ENCODE measurements at places on chromosomes 5 and 9.

GRCh38 chr5:55232271-55232984 is 980 bp downstream of the CCNO start:
- peak; percentile 24 for DNase-seq

GRCh38 chr9:38733503-38733902 is 13.6 kb upstream of the FAM240B start:
- no peak for DNase-seq

GRCh38 chr5:95895771-95896170 is 65.9 kb downstream of the ELL2 start:
- DNase-seq, result no peak

GRCh38 chr5:142108432-142109330 is at the start of gene NDFIP1:
TSS of gene NDFIP1 (plus strand) at chr5:142108779. CDS start at chr5:142108975, 196 bp downstream.
- DNase-seq, result peak; percentile 67

GRCh38 chr5:34608859-34609648 is 47.1 kb upstream of the RAI14 start:
- no peak for DNase-seq

DNA sequence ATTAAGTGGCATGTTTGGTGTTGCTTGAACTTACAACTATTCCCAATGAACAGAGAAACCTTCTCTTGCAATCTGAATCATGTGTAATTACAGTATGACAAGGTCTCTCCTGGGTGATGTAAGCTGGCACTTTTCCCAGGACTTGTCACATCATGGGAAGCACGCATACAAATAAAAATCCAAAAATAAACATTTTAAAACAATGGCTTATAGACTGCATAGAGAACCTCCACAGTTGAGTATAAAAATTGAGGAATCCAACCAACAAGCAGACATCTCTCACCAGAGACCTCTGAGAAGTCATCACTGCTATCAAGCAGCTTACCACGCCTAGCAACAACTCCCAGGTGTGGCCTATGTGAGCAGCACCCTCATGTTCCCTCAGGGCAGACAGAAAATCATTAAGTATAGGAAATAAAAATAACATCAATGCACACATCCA is 3.9 kb downstream of the MLLT3 start:
- peak; percentile 83 for DNase-seq

DNA sequence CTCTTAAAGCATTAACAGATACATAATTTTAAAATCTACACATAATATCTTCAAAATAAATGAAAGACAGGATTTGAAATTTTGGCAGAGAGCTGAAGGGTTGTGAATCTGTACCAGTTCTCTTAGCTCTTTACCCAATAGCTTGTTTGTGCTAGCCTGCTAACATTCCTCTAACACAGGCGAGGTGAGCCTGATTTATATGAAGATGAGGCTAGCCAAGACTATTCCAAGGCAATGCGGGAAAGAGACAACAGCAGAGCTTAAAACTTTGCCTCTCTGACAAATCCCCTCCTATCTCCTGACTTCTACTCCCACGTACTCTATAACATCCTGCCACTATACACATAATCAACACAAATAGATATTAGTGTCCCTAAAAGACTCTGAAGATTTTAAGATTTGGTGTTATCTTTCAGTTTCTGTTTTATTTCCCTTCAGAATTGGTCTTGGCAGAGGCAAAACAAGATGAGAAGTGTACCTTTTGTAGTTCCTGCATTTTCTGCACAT is 745.6 kb upstream of the ZNF608 start:
- no peak for DNase-seq

- DNase-seq, result no peak
These were observed 65.1 kb downstream of the NEK6 start for GRCh38 chr9:124322618-124323432.

GRCh38 chr9:35569206-35569605 is 35.9 kb upstream of the TESK1 start:
- DNase-seq, result no peak

GRCh38 chr5:137753691-137754187 is 424 bp downstream of the HNRNPA0 start:
- no peak for DNase-seq

- peak; percentile 6 for DNase-seq
These were observed 37.6 kb downstream of the MAST4 start for GRCh38 chr5:66633754-66634153.

- DNase-seq, result no peak
These were observed 3.3 kb upstream of the SLC25A46 start for GRCh38 chr5:110735556-110735955.

- no peak for DNase-seq
These were observed 53.2 kb downstream of the USP20 start for GRCh38 chr9:129888293-129889121.

DNA sequence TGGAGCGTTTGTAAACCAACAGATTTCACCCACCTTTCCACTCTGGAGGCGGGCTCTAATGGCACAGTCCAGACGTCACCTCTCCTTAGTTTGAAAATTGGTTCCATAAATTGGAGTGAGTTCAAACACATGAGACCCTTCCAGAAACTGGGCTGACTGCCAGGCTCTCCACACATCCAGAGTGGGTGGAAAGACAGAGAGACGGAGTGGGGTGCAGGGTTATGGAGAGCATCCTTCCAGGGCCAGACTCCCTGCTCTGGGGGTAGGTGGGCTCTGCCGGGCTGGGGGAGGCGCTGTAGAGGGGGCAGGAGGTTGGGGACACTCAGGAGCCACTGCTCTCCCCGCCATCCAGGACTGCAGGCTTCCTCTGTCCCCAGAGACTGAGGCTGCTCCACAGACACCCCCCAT is 104.7 kb upstream of the PHYKPL start:
- no peak for DNase-seq

DNA sequence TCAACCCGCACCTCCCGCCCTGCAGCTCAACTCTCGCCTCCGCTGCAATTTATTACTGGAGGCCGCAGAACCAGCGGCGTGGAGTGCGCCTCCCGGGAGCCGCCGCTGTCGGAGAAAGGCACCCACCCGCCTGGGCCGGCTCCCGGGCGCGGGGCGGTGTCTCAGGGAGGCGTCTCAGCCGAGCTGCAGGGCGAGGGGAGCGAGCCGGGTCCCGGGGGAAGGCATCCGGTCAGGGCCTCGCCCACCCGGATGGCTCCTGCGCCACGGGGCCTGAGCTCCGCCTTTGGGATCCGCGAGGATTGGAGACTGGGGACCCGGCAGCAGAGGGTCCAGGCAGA is 32.9 kb downstream of the TSPAN17 start:
- no peak for DNase-seq

DNA sequence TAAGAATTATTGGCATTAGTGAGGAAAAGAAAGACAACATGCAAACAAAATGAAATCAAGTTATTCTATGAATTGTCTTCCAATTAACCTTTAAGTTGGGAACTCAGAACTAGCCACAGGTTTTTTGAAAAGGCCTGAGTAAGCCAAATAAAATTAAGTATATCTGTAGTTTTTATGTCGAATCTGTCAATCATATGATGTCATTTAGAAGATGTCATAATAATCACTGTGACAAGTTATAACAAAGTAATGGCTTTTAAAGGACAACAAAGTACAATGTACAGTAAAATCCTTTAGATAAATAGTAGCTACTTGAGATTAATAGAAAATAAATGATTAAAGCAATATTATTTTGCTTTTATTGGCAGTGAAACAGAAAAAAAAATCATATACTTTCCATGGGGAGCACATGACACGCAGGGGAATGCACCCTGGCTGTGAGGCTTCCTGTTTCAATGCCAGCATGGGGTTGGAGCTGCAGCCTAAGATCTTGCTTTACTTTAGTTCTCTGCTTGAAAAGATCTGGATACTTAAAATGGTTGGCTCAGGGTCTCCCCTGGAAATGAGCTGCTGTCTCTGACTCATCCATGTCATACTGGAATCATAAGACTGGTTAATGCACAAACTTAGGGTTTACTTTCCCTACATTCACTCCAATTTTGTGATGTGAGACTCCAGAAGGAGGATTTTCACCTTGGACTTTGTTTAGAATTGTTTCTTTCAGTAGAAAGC is 284.3 kb downstream of the TAF11L14 start:
- DNase-seq, result no peak

- no peak for DNase-seq
These were observed 27.9 kb upstream of the GLRX start for GRCh38 chr5:95850391-95850894.

- DNase-seq, result no peak
These were observed 301.7 kb downstream of the NSG2 start for GRCh38 chr5:174347183-174347582.

- DNase-seq, result no peak
These were observed 29.8 kb downstream of the TTC23L start for GRCh38 chr5:34868791-34869190.

DNA sequence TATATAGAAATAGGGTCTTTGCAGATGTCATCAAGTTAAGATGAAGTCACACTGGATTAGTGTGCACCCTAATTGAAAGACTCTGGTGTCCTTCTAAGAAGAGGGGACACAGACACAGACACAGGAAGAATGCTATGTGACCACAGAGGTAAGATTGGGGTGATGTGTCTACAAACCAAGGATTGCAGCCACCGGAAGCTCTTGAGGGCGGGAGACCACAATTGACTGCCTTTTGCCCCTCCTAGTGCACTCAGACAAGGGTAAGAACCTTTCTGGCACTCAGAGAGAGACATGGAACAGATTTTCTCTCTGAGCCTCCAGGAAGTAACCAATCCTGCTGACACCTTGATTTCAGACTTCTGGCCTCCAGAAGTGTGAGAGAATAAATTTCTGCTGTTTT is 51.2 kb upstream of the ARAP3 start:
- DNase-seq, result no peak

DNA sequence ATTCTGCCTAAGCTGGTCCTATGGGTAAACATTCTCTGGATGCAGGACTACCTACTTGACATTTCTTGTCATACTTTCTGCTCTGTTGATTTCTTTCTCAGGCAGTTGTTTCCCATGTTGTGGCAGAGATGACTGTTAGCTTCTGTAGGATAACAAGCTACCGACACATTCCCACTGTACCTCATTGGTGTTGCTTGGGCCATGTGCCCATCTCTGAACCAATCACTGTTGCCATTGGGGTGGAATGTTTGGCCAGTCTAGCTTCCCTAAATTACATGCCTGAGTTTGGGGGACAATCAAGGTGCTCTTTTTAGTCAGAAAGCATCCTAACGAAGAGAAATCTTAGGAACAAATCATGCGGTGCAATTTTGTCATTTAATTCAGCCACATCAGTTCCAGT is 212.0 kb downstream of the KDM4C start:
- no peak for DNase-seq

GRCh38 chr9:138118601-138119071 is 241.1 kb downstream of the CACNA1B start:
- DNase-seq, result no peak

GRCh38 chr5:40355846-40356245 is 323.9 kb upstream of the PTGER4 start:
- no peak for DNase-seq

DNA sequence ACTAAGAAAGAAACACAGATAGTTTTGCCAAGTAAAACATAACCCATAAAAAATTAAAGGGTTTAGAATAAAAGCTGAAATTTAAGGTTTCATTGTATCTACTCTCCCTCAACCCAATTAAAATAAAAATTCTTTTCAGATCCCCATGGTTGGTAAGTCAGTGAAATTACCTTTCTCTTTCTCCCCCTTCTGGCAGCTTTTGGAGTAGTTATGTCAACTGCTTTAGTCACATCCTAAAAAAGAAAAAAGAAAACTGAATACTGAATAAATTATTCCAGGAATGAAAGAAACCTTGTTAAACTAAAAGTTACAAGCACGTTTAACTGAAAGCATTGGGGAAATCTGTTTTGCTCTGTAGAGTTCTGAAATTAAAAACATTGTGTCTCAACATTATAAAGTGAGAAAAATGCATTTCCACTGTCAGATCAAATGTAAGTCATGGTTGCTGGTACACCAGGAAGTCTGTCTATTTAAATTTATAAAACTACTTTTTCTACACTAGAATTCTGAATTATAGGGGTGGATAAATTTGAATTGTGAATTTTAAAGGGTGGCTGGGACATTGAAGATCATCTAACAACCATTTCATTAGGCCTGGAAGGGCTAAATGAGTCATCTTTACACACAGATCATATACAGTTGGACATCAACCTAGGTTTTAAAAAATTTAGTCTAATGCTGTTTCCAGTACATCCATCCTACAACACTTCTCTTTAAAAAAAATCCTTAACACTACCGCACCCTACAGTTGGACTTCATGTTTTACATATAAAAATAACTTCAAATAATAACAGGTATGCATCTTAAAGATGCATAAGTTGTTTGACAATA is 24.7 kb downstream of the PSIP1 start:
- no peak for DNase-seq

DNA sequence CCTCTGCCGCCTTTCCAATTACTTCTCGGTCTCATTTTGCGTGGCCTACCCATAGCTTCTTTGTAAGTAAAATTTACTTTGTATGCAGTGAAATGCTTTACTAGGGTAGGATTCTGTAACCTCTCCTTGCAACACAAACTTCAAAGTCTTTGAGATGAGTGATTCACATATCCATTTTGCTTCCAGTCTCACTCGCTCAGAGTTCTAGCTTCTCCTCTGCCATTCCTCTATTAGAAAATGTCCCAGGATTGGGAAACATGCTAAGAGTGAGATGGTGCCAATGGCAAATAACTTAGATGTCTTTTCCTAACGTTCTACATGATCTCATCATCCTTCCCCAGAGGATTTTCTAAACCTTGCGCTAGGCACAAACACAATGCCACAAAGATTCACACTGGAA is 270.5 kb upstream of the SLC30A5 start:
- DNase-seq, result no peak

DNA sequence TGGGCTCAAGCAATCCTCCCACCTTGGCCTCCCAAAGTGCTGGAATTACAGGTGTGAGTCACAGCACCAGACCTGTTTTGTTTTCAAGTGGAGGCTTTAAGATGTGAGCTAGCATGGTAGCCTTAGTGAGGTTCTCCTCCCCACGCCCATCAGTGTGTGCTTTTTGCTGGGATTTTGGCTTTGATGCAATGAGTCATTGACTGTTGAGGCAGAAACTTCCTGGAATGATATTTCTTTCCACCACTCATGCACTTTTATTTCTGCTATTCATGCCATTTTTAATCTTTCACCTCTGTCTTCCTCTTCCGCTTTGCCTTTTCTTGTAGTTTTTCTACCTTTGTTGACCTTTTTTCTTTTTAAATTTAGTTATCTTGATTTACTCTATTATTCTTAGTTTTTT is 4.2 kb upstream of the NFIL3 start:
- no peak for DNase-seq

GRCh38 chr9:97980479-97980803 is 2.7 kb upstream of the ANP32B start:
- DNase-seq, result no peak

DNA sequence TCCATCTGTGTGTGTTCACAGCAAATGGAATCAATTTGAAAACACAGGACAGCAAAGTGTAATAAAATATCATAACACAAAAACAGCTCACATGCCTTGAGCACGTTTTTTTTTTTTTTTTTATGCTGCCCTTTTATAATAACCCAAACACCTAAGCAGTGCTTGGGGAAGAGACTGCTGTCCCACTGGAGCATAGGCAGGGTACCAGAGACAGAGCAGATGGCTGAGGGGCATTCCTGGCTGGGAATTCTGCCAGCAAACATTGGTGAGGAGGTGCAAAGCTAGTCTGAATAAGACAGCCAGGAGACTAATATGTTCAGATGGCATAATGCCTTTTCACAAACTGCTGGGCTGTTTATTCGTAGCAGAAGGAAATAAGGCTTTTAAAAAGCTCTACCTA is 58.1 kb upstream of the SV2C start:
- no peak for DNase-seq

- DNase-seq, result no peak
These were observed 28.4 kb upstream of the MVB12B start for GRCh38 chr9:126298063-126298801.

- DNase-seq, result no peak
These were observed 197.8 kb downstream of the TTLL11 start for GRCh38 chr9:121895358-121895757.

- DNase-seq, result peak; percentile 90
These were observed 83.9 kb downstream of the SLC1A3 start for GRCh38 chr5:36690041-36690961.
